Stimulated activated CD8-positive, alpha-beta memory T cell treated with anti-CD3 and anti-CD28 coated beads, Interleukin-15, amount 100 ng/mL, for 24 hours (primary cell): ENCODE measurements at places on chromosomes 2 and 18.

GRCh38 chr2:16680781-16681180, 15.1 kb upstream of the CYRIA start:
- DNase-seq, result no peak

GRCh38 chr2:173191601-173192000, 116.0 kb downstream of the MAP3K20 start:
- DNase-seq, result no peak

- no peak for DNase-seq
Observed at GRCh38 chr18:38801640-38802039, 1236.0 kb upstream of the CELF4 start.

DNA sequence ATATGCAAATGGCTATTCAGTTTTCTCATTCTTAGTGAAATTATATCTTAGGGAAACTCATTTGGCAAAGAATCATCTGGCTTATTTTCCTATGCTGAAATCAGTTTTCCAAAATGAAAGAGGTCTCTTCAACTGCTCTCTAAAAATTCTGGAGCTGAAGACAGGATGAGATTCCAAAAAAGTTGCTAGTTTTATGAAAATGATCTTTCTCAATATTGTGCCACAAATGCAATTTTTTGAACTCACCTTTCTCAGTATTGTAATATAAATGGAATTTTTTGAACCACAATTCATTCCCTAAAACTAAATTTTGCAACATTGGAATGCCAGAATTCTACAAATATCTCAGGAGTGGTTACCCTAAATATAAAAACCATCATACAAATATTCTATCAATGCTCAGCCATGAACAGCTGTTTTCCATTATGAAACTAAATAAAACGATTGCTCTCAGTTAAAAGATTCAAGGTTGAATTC, 147.7 kb upstream of the PKDCC start:
- DNase-seq, result no peak
